NCI-H1105 (cell line): ENCODE measurements at places on chromosomes 3 and 15.

GRCh38 chr15:89665449-89666181 is 10.3 kb upstream of the KIF7 start:
- DNase-seq, result no peak

DNA sequence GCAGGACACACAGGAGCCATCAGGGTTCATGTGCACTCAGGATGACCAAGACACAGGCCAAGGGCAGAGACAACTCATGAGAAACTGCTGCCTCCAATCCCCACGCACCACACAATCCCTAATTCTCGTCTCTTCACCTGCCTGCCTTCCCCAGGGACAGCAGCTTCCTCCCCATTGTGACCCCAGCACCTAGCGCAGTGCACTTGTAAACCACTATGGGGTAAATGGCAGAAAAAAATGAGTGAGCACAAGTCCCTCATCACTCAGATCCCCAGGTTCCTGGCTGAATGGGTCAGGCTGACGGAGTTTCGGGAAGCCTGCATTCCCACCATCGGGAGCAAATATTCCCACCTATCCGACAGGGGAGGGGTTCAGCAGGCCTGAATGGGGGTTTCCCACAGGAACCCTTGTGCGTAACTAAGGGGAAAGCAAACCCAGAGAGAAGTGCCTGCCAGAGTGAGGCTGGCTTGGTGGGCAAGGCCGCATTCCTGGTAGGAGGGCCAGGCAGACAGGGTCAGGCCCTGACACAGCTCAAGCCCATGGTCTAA is 18.8 kb downstream of the PLXNB1 start:
- DNase-seq, result no peak

DNA sequence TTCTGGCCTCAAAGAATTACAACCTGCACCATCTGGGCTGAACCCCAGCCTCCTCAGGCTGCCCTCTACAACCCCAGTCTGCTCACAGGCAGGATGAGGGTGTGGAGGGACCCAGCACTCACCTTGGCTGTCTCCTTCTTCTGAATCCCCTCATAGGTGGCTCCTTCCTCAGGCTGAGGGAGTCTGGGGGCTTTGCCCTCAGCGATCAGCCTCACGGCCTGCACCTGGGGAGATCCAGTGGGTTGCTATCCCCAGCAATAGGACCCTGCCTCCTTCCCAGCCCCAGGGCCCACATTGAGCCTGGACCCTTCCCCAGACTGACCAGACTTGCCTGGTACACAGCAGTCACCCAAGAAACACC is 25.1 kb downstream of the ALDH1L1 start:
- no peak for DNase-seq

- DNase-seq, result no peak
Measured at GRCh38 chr15:39149636-39150150, 431.2 kb upstream of the THBS1 start.

GRCh38 chr3:134350266-134350665 is 24.0 kb downstream of the AMOTL2 start:
- DNase-seq, result no peak

GRCh38 chr15:100731267-100732152 is 129.1 kb downstream of the ASB7 start:
- no peak for DNase-seq

- DNase-seq, result no peak
Measured at GRCh38 chr15:40512440-40512839, 41.7 kb downstream of the CHST14 start.

- no peak for DNase-seq
Measured at GRCh38 chr15:25862472-25863110, 536 bp downstream of the ATP10A start.

DNA sequence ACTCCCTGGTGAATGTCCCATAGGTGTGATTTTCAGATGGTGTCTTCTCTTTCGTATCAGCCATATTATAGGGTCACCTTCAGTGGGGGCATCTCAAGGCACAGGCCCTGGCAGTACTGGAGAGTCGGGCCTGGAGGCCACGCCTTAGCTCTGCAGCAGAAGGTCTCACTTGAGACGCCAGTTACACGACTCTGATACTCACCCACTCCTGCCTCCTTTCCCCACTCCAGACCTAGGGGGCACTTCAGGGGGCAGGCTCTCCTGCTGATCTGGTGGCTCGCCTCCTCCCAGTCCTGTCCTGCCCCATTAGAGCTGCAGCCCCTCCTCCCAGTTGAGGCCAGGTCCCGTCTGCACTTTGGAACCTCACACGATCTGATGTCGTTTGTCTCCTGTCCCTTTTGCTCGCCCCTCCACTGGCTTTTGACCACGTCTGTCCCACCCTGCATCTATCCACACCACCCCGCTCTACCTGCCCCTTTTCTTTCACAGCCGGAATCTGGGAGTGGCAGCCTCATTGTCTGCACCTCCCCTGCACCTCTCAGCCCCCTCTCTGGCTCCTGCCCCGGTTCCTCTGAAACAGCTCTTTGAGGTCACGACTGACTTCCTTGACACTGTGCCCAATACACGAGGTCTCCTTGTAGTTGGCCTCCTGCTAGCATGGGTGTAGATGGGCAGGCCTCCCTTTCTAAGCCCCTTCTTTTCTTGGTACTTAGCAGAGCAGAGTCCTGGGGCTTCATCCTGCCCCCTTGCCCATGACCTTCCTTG is 181.9 kb downstream of the NSMCE3 start:
- no peak for DNase-seq

- no peak for DNase-seq
Measured at GRCh38 chr15:100879464-100880138, at the start of gene ALDH1A3. Gene ALDH1A3, plus strand, starts transcription at chr15:100879831. Its CDS starts 77 bp downstream, at chr15:100879908.

DNA sequence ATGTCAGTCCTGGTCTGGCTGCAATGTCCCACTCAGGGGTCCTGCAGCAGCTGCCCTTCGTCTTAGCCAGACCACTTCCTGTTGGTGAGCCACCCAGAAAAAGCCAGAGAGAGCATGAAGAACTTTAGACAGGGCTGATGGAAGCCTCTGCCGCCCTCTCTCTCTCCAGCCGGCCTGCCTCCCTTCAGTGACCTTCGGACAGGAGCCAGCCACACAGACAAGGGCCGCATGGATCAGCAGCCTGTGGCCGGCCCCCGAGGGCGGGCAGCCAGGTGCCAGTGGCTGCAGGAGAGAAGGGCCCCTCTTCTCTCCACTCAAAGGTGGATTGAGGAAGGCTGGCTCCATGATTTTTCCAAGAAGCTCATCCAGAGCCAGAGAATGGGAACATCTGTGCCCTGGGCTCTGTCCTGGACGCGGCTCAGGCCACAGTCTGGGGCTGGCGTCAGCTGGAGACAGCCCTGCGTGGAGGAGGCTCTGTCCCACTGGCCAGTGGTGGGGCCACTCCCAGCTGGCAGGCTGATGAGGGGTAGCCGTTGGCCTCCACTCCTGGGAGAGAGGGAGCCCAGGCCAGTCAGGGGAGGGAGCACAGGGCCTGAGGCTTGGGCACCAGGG is 42.9 kb downstream of the ISG20 start:
- no peak for DNase-seq

DNA sequence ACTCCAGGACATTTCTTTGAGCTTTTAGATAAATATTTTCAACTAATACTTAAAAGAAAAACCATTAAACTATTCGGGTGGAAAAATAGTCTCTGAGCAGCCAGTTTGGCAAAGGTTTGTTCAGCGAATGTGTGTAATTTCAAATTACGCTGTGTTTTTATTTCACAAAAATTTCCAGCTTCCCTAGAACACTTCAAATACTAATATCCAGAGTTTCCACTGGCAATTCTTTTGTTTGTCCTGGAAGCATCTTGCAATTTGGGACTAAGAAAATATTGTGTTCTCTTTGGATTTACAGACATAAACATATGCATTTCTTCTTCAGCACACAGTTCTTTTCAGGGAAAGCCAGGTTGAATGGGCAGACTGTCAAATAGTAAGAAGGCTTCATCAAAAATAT is 61.9 kb downstream of the MDFIC2 start:
- no peak for DNase-seq

GRCh38 chr3:143840636-143841035 is 7.6 kb downstream of the SLC9A9 start:
- no peak for DNase-seq

- no peak for DNase-seq
Measured at GRCh38 chr3:186411994-186412393, 50.0 kb upstream of the DGKG start.

DNA sequence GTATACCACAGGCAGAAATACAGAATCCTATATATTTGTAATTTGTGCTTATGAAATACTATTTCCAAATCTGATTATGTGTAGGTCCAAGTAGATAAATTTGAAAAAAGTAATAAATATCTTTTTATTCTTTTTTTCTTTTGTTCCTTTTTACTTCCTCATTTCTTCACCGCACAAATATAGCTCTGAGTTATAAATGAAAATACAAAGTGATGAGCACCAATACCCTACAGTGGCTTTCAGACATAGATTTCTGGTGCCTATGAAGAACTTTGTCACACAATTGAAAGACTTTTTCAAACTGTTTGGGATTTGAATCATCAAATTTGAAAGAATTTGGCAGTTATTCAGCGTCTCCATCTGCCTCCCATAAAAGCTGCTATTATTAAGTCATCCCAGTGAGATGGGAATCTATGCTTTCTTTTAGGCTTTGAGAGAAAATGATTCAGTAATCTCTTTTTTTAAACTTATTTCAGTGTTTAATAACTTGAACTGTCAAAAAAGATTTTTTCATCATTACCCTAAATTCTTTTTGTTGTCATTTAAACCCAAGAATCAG is 363.6 kb upstream of the GOLIM4 start:
- no peak for DNase-seq

DNA sequence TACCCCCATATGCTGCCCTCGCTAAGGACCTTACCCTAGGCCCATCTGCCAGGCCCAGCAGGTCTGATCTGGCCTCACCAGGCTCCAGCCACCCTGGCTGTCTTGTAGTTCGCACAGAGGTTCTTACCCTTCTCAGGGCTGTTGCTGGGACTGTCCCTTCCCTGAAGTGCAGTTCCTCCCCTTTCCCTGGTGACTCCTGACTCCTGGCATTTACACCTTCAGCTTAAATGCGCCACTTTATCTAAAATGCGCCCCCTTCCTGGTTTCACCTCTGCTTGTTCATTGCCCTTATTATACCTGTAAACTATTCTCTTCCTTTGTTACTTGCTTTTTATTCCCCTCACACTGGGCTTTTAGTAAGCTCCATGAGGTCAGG is 835 bp upstream of the TTLL3 start:
- DNase-seq, result no peak

DNA sequence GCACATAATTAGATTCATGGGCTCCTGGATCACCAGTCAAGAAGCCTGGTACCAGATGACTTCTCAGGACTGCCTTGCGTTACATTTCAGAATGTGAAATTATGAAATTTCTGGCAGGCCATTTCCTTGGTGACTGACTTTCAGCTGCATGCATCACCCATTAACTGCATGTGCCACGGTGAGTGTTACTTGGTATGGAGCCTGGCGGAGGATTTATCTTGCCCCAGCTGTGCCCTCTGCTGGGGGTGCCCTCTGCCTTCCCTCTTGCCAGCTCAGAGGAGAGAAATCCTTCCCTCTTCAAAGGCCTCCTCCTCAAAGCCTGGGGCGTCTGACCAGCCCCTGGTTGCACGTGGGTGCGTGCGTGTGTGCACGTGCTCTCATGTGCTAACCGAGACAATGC is 57.7 kb upstream of the CTSH start:
- no peak for DNase-seq

DNA sequence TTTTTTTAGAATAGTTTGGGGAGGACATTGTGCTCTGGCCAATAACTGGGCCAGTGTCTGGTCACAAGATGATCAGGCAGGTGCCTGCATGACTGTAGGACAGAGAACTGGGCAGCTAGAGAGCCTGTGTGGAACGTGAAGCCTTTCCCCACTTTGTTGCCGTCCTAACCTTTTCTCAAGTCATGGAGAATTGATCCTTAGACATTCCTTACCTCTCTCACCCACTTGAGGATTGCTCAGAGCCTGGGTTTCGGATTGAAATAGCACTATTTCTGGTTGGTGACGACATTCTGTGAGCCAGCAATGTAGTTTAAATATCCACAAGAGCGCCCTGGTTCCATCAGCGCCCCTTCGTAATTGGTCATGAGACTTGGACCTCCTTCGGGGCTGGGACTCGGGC is 138.4 kb downstream of the IGF1R start:
- no peak for DNase-seq

DNA sequence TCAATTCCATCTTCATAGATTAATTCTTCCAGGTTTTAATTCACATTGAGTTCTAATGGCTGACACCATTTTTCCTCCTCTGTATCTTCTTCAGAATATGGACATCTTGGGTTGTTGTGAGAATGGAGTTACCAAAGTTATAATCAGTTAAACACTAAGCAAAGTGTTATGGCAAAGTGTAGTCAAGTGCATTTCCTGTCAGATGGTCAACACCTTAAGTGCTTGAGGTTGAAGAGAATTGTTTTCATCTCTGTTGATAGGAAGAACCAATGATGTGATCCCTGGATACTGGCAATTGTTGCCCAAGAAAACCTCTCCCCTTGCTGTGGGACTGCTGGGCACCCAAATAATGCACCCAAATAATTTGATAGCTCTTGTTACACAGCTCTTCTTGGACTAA is 102.6 kb upstream of the SATB1 start:
- DNase-seq, result no peak
